Bronchial epithelial cell (primary cell): ENCODE measurements at places on chromosomes 7 and 10. TPM values are rescaled to one million over a fixed set of nuclear protein-coding genes. Genes with fewer than 3 reads are reported as not detected.

Gene PLAC9
- 0.13 TPM in 1 of 2 replicates, not detected in the other for total RNA-seq

Gene INSYN2A
- under 0.01 TPM in 1 of 2 replicates, not detected in the other for total RNA-seq

Gene JCAD
- under 0.01 TPM in 1 of 2 replicates, not detected in the other for total RNA-seq

Gene ZNF722
- total RNA-seq = not detected in 2 replicates

Gene RADIL
- total RNA-seq = under 0.01 TPM in 1 of 2 replicates, not detected in the other

Gene PLOD3
- total RNA-seq = 21.8 and 27.9 TPM in 2 replicates

Gene ASB10
- total RNA-seq = not detected in 2 replicates

Gene ZNF33A
- 17.8 and 21.3 TPM in 2 replicates for total RNA-seq

Gene OR2A5
- total RNA-seq = not detected in 2 replicates

Gene GPR26
- not detected in 2 replicates for total RNA-seq

Gene BAMBI
- 8.7 and 28.5 TPM in 2 replicates for total RNA-seq

Gene GPAM
- total RNA-seq = 9.2 and 10.4 TPM in 2 replicates

Gene CD36
- total RNA-seq = 1.3 and 11.9 TPM in 2 replicates

Gene C10orf95
- 2.9 and 6.3 TPM in 2 replicates for total RNA-seq

Gene FAM237B
- not detected in 2 replicates for total RNA-seq

Gene DENND2A
- total RNA-seq = 0.26 TPM in 1 of 2 replicates, not detected in the other

Gene SH2D4B
- total RNA-seq = under 0.01 TPM in 2 replicates

Gene SAMD9L
- total RNA-seq = under 0.01 and 0.64 TPM in 2 replicates

Gene SRGN
- 0.26 and 1.0 TPM in 2 replicates for total RNA-seq

Gene MET
- 135 and 156 TPM in 2 replicates for total RNA-seq
